ENCODE measurements at places on chromosomes 11 and 22. TPM values are rescaled to one million over a fixed set of nuclear protein-coding genes. Genes with fewer than 3 reads are reported as not detected.

Gene SLC7A4
- total RNA-seq = 0.89 TPM

Gene APOBEC3F
- total RNA-seq = 12.3 TPM

Gene CNIH2
- 1.3 TPM for total RNA-seq

GRCh38 chr11:78339483-78339882 is 78.1 kb downstream of the GAB2 start:
- no peak for DNase-seq

GRCh38 chr22:50306753-50307749 is at the start of gene PLXNB2:
Gene PLXNB2 (minus strand): TSS chr22:50307646. CDS start chr22:50290584, 17,062 bp downstream.
- peak; percentile 88 for DNase-seq

DNA sequence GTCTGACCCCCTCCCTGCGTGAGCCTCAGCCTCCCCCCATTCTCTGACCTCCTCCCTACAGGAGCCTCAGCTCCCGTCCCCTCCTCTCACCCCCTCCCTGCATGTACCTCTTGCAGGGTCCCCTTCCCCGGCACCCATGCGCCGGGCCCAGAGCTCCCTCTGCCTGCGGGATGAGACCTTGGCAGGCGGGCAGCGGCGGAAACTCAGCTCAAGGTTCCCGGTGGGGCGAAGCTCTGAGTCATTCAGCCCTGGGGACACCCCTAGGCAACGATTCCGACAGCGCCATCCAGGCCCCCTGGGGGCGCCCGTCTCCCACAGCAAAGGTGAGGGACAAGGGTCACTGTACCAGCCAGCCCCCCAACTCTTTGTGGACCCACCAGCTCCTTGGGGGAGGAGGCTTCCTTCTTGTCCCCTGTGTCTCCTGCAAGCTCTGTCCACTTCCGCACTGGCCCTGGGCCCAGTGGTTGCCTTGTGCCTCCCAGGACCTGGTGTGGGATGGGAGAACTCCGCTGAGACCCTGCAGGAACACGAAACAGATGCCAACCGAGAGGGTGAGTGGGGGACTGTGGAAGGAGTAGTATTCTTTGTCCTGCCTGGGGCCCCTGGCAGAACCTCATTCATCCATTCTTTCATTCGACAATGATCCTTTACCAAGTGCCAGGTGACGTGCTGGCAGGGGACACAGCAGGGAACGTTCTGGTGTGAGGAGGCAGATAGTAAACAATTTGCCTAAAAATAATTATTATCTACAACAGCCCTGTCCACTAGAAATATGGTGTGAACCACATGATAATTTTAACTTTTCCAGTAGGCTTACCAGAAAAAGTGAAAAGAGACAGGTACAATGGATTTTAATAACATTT is 3.7 kb upstream of the RPS6KA4 start:
- peak; percentile 84 for DNase-seq

Gene PTGDR2
- total RNA-seq = 1.1 TPM

Gene SPTY2D1
- 16.3 TPM for total RNA-seq

GRCh38 chr11:42837994-42838393 is 473.8 kb upstream of the API5 start:
- DNase-seq = no peak
